Activated naive CD8-positive, alpha-beta T cell treated with anti-CD3 and anti-CD28 coated beads, Interleukin-2, amount 50 U/mL, for 16 hours (primary cell): ENCODE measurements at places on chromosomes 2 and 18.

- no peak for DNase-seq
Observed at GRCh38 chr2:65728477-65729180, 296.2 kb upstream of the SPRED2 start.

- DNase-seq: no peak
Observed at GRCh38 chr2:21011876-21012556, 31.9 kb downstream of the APOB start.

- no peak for DNase-seq
Observed at GRCh38 chr18:61340148-61340547, 6.9 kb downstream of the CDH20 start.

GRCh38 chr2:37377187-37377532 is 32.7 kb downstream of the QPCT start:
- DNase-seq: no peak

DNA sequence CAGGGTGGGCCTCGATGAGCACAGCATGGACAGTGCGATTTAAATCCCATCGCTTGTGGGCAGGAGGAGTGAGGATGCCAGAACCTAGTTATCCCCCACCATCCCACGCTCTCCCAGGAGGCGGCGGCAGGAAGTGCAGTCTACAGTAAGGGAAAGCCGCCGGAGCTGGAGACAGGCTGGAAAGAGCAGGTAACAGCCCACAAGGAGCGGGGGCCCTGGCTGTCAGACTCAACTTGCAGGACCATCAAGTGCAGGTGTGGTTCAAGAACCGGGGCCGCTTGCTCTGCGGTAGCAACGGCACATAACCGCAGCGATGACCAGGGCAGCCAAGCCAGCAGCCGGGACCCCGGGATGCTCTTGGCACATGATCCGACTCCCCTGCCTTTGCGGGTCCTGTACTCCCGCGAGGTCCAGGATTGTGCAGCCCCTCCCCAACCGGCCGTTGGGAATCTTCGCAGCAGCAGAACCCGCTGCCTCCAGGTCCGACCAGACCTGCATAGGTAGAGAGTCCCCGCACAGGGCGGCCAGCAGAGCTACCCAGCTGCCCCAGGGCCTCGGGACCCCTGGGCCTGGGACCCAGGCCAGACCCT is 82.1 kb downstream of the BIN1 start:
- DNase-seq: no peak

DNA sequence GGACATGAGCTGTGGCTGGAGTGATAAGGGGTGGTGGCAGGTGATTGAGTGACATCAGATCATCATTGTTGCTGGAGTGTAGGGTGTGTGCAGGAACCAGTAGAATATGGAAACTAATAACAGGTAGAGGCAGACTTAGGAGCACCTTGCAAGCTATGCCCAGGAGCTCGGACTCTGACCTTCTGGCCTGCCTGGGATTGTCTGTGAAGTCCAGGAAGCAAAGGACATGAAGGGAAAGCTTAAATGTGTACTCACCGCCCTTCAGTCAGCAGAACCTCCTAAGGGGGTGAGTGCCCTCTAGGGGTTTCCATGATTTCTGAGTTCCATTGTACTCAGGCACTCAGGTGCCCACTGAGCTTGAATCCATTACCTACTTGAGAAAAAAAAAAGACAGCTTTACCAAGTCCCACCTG is 104.2 kb downstream of the CRIM1 start:
- no peak for DNase-seq

GRCh38 chr2:226909836-226910235 is 74.0 kb downstream of the RHBDD1 start:
- no peak for DNase-seq

GRCh38 chr18:29034113-29034856 is 857.4 kb upstream of the CDH2 start:
- no peak for DNase-seq

- DNase-seq: no peak
Observed at GRCh38 chr2:113305146-113305545, 26.4 kb upstream of the PAX8 start.

DNA sequence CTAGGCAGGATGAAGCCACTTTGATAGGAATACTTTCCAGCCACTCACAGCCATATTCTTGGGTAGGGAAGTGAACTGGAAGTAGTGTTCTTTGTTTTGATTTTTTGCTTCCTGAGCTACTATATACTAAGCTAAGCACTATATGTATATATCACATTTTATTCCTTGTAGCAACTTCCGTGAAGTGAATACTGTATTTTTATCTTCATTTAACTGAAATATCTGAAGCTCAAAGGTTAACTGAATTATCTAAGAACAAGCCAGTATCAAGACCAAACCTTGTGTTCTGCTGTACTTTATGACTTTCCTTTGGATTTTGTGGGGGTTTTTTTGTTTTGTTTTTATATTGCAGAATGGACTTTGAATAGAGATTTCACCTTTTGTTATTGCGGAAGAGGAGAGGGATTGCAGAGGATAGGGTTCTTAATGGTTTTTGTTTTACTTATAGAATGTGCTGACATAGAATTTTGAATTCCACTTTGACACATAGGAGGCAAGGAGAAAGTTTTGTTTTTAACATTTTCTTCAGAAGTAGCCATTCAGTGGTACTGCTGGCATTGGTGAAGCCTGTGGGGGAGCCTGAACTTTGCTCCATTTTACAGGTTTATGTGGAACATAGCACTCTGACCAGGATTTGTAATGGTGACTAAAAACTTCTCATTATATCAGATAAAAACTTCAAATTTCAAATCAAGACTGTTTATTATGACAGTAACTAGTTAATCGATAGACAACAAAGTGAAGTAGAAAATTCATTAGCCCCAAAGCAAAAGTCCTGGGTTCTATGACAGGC is 24.1 kb upstream of the RNF138 start:
- DNase-seq: no peak

- no peak for DNase-seq
Observed at GRCh38 chr2:37919631-37920032, 5.5 kb upstream of the RMDN2 start.

GRCh38 chr2:129780316-129781270 is 198.9 kb upstream of the RAB6C start:
- DNase-seq: no peak

DNA sequence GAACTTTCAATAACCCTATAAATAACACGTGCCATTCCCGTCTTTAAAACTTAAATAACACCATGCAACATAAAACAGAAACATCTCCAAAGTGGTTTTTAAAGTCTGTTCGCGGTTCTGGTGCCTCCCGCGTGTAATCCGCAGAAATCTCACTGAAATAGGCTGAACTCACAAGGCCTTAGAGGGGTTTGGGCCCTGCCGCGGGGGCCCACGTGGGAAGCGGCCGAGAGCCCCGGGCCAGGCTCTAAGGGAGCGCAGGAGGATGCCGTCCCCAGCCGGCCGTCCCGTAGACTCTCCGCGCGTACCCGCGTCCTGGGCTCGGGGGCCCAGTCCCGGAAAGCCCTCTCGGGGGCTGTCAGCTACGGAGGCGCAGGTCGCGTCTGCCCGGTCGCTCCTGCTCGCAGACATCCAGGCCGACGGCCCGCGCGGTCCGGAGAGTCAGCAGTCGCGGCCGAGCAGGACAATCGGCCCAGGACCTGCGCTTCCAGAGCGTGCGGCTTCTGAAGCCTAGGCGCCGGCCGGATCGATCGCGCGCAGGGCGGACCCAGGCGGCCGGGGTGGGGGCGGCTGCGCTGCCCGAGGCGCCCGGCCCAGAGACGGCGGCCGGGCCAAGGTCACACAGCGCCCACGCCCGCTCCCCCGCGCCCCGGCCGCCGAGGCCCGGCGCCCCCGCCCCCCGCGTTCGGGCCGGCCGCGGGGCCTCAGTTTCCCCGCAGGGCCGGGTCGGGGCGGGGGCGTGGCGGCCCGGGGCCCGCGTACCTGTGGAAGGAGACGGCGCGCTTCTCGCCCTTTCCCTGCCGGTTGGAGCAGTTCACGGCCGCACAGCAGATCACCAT is 558 bp downstream of the THAP4 start:
- no peak for DNase-seq

DNA sequence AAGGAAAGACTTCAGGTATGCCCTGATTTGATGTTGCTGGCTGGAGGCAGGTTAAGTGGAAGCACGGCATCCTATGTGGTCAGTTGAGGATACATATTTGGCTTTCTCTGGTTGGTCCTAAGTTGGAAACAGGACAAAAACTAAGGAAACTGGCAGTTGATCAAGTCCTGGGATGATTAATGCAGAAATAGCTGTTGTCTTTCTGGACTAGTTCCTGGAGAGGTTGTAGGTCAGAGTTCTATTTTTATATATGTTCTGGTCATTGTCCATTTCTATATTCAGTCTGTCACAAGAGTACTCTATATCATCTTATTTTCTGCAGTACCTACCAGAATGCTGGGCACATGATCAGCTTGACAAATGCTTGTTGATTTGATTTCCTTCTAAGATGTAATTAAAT is 4.0 kb upstream of the SLC35F5 start:
- no peak for DNase-seq

GRCh38 chr18:3538456-3538855 is 88.5 kb downstream of the TGIF1 start:
- DNase-seq: no peak

GRCh38 chr2:552906-553305 is 124.3 kb downstream of the TMEM18 start:
- no peak for DNase-seq

GRCh38 chr18:34509163-34509562 is 200.9 kb upstream of the DTNA start:
- no peak for DNase-seq

GRCh38 chr2:16765356-16765755 is 99.7 kb upstream of the CYRIA start:
- no peak for DNase-seq

DNA sequence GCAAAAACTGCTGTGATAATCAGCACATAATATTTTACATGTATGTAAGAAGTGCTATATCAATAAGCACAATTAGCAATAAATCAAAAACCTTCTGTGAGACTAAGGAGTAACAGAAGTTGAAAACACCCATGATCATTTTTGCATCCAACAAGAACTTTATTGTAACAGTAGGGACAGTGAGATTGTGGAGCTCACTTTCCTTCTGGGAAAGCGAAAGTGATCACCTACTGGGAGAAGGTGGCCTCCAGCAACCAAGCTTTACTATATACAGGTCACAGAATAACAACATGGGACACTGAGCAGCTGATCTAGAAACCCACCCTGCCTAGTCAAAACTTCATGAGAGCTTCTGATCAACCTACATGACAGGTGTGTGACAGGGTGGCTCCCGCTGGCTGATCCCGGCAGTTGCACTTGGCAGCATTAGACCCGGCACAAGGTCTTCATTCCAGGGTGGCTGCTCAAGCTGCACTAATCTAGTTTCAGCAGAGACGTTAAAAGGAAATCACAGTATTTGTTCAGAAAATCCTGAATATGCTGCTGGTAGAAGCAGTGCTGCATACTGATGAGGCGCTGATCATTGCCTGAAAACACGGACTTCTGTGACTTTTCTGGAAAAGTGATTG is 63.5 kb upstream of the ARL5A start:
- no peak for DNase-seq

DNA sequence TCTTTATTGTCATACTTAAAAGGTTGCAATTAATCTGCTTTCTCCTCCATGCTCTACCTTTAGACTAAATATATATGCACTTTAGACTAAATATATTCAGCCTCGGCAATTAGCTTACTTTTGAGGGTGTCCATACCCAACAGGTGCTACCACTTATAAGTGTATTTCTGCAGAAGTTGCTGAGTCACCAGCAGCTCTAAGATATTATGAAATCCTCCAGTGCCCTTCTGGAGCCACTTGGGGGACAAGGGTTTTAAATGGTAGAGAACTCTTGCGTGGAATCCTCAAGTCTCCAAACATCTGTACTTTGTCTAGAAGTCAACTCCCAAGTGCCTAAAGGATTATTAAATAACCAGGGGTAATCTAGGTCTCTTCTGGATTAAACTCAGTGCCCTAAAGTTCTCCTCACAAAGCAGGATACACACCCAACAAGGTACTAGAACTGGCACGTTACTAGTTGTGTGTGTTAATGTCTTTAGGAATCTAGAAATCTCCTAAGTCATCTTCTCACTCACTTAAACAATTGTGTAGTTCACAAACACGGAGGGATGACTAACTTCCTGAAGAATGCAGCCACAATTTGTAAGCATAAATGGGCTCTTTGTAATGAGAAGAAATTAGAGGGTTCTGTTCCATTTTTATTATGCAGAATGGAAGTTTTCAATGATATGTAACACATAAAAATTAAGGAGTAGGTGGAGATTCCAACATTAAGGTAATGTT is 159.7 kb downstream of the CD226 start:
- no peak for DNase-seq

- no peak for DNase-seq
Observed at GRCh38 chr2:163953390-163953907, 217.6 kb upstream of the FIGN start.

DNA sequence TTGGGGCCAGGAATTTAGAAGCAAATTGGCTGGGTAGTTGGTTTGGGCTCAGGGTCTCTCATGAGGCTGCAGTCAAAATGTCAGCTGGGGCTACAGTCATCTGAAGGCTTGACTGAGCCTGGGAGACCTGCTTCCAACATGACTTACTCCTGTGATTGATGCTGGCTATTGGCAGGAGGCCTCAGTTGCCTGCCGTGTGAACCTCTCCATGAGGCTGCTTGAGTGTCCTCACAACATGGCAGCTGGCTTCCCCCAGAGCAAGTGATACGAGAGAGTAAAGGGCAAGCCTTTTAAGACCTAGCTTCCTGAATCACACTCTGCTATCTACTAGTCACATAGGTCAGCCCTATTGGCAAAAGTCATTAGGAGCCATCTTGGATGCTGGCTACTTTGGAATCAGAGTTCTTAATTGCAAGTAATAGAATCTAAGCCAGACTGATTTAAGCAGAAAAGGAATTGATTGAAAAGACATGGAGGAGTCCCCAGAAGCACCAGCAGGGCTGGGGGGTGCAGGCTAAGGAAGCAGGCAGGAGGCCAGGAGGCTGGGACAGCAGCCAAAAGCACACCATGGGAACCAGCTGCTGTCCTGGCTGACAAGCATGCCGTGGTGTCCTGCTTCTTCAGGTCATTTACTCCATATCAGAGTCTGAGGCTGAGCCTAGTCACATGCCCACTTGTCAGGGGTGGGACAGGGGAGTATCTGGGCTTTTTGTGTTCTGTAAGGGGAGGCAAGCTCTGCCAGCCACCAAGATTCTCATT is 7.8 kb upstream of the GIGYF2 start:
- no peak for DNase-seq

- no peak for DNase-seq
Observed at GRCh38 chr2:84942964-84943421, 28.0 kb upstream of the KCMF1 start.

- DNase-seq: no peak
Observed at GRCh38 chr2:241279413-241279812, 36.1 kb downstream of the HDLBP start.

DNA sequence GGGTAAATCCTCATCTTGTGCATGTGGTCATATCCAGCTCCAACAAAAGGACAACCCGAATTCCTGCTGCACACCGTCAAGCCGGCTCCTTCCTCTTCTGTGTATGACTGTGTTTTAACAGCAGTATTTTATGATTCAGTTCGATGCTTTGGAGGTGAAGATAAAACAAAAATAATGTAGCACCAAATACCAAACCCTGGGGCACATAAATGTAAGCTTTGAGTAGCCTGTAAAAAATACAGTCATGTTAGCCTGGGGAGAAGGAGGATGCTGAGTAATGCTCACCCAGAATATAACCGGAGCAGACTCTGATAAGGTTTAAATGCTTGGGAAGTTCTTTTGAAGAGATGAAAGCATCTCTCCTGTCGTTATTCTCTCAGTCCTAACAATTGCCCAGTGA is 225.0 kb downstream of the SUCLG1 start:
- no peak for DNase-seq
